ENCODE measurements at places on chromosomes 3 and 15.

GRCh38 chr3:164679245-164679644, 399.1 kb downstream of the SI start:
- no peak for DNase-seq

- DNase-seq = peak; percentile 30
Observed at GRCh38 chr3:178443634-178444033, 92.6 kb upstream of the KCNMB2 start.

GRCh38 chr3:106338582-106339214, 469.9 kb upstream of the CBLB start:
- DNase-seq = no peak

DNA sequence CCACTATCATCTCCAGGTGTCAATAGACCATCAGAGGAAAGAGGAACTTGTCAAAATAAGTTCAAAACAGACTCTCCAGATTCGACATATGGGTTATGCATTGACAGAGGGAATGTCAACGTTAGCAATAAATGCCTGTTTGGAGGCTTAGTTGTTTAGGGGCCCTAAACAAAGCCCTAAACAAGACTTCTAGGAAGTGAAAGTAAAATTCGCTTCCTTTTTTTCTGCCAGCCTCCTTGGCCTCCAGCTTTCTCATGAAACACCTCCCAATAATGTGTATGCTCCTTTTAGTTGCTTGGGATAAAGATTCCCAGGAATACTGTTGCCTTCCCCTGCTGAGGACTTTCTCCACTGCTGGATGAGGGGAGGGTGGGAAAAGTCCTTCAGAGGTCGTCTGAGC, 70.9 kb upstream of the ARNT2 start:
- no peak for DNase-seq

DNA sequence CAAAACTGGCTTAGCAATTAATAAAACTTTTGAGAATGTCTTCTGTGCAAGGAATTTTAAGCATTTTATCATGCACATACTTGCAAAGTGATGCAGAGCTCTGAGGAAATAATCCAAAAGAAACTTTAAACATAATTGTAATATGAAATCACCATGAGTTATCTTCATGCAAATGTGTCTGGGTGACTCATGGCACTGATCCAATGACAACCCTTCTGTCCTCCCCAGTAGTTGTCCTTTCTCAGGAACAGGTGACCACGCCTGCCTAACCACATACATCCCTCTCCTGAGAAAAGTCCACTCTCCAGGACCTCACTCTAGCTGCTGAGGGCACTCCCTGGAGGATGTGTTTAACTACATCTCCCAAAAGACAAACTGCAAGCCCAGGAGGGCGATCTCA, 530.6 kb upstream of the IL12A start:
- DNase-seq = peak; percentile 91

DNA sequence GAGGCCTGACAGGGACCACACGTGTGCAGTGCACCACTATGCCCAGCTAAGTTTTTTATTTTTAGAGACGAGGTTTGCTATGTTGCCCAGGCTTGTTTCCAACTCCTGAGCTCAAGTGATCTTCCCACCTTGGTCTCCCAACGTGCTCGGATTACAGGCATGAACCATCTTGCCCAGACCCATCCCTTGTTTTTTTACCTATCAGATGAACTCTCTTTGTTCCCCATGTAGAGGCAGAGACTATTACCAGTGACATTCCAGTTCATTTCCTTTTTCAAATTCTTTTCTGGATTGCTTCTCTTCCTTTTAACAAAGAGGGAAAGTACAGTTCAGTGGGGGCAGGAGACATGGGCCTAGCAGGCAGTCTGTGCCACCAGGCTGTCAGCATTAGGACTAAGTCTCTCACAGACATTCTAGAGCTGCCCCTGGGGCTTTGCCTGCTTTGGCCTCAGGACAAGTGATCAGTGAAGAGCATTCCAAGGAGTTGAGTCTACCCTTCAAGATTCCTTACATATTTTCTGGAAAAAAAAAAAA, 103.5 kb upstream of the SLC7A14 start:
- DNase-seq = peak; percentile 83

DNA sequence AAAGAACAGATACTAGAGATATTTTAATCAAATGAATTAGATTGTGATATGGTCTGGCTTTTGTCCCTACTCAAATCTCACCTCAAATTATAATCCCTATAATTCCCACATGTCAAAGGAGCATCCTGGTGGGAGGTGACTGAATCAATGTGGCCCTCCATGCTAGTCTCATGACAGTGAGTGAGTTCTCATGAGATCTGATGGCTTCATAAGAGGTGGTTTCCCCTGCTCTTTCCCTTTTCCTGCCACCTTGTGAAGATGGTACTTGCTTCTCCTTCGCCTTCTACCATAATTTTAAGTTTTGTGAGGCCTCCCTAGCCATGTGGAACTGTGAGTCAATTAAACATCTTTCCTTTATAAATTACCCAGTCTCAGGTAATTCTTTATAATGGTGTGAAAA, 82.8 kb downstream of the FAIM start:
- DNase-seq = no peak

DNA sequence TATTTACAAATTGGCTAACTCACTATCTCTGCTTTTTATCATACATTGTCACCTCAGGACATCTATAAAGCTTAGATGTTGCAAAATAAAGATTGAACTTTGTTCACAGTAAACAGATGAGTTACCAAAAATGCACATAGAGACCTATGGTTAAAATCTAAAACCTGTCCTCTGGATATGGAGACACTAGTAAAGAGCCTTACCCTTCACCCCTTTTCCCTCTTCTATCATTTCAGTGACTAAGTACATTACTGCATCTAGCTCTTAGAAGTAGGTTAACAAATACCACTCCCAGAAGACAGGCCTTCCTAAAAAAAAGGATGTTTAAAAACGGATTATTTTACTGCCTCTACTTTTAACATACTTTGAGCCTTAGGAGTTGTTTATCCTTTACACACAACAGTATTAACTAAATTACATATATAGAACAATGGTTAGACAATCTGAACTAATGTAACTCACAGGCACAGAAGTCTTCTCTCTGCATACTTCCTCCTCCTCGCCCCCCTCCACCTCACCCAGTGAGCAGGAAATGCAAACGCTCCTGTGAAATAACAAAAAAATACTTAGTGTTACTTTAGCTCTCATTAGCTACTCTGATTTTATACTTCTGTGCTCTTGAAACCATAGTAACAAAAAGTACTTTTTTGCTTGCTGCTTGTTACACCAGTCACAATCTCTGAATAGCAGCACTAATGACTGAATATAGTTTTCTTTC, 23.3 kb downstream of the IREB2 start:
- DNase-seq = no peak

- DNase-seq = no peak
Observed at GRCh38 chr3:111967068-111967467, 11.8 kb upstream of the ABHD10 start.

GRCh38 chr3:160061525-160061924, 72.9 kb downstream of the IL12A start:
- no peak for DNase-seq

DNA sequence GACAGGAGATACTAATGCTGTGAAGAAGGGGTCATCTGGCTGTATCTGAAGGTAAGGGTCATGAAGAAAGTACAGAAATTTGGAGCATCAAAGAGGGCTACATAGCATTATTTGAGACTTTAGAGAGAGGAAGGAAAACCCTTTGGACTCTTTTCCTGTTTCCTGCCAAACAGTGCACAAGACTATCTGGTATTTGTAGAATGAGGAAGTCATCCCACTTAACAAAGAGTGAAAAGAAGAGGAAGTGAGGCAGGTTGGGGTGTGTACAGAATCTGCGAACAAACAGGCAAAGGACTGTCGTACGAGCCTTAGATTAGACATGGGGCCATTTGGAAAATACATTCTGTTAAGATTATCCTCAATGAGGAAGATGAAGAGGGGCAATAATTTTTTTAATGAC, 546.8 kb upstream of the EPHA6 start:
- no peak for DNase-seq

DNA sequence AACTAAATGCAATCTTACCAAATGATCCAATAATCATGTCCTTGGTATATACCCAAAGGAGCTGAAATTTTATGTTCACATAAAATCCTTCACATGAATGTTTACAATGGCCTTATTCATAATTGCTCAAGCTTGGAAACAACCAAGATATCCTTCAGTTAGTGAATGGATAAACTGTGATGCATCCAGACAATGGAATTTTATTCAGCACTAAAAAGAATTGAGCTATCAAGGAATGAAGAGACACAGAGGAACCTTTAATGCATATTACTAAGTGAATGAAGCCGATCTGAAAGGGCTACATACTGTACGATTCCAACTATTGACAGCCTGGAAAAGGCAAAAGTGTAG, 168.4 kb downstream of the PDE8A start:
- no peak for DNase-seq

GRCh38 chr15:90286678-90287077, 21.2 kb downstream of the NGRN start:
- DNase-seq = peak; percentile 45

DNA sequence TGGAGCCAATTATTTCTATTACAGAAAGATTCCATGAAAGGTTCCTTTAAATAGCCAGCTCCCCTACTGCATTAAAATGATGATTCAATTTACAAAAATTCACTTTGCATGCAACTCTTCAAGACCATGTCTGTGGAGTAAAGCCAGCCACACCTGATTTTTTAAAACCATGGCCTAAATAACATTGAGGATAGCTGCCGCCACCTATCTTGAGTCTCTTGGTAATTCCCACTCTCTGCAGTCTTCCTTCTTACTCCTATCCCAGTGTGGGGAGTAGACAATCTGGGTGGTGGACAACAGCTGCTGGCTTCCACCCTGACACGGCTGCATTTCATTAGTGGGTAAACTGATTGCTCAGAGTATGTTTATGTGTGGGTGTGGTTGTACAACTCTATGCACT, 10.7 kb downstream of the LRTM1 start:
- peak; percentile 70 for DNase-seq

DNA sequence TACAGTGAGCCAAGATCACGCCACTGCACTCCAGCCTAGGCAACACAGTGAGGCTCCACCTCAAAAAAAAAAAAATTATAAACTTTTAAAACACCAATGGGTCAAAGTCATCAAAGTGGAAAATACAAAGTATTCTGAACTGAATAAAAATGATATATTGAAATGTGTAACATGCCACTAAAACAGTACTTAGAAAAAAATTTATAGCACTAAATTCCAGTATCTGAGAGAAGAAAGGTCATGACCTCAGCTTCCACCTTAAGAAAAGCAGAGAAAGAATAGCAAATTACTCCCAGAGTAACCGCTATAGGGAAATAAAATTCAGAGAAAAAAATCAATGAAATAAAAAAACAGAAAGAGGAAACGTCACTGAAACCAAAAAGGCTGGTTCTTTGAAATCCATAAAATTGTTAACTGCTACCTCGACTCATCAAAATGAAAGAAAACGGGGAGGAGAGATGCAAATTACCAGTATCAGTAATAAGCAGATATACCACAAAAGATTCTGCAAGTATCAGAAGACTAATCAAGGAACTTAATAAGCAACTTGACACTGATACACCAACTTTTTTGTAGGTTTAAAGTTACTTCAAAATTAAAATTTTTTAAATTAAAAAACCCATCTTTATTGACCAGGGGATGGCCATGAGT, 20.8 kb downstream of the ATP13A3 start:
- no peak for DNase-seq

DNA sequence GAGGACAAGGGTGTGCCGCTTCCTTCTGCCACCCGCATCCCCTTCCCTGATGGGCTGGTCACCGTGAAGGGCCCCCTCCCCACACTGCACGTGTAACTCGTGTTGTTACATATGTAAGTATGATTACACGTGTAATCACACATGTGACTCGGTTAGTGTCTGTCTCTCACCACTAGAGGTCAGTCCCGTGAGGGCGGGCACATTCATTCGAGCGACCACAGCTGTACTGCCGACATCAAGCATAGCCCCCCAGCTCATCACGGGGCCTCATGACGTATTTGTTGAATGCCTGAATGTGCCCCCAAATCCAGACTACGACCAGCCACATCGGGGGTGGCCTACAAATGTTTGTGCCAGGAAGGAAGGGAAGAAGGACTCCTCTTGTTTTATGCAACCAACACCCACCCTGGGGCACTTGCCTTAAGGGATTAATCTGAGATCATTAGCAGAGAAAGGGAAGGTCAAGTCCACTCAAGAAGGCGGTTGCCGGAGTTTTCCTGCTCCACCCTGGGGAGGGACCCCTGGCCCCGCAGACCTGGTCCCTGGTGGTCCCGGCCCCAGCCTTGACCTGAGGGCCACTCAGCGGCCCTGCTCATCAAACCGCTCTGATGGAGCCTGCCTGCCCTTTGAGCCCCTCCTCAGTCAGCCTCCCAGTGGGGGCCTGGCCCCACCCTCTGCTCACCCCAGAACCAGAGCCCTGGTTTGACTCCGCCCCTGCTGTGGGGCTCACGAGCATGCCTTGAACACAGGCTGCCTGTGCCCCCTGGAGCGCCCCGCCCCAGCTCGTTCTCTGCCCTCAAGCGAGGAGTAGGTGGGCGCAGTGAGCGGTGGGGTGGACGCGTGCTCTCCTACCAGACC, 52.8 kb downstream of the RGMA start:
- peak; percentile 35 for DNase-seq

- no peak for DNase-seq
Observed at GRCh38 chr3:128336337-128337156, 130.1 kb downstream of the DNAJB8 start.

- DNase-seq = no peak
Observed at GRCh38 chr3:170953229-170953628, 44.8 kb upstream of the EIF5A2 start.

- DNase-seq = no peak
Observed at GRCh38 chr3:87201727-87202126, 25.4 kb upstream of the CHMP2B start.

DNA sequence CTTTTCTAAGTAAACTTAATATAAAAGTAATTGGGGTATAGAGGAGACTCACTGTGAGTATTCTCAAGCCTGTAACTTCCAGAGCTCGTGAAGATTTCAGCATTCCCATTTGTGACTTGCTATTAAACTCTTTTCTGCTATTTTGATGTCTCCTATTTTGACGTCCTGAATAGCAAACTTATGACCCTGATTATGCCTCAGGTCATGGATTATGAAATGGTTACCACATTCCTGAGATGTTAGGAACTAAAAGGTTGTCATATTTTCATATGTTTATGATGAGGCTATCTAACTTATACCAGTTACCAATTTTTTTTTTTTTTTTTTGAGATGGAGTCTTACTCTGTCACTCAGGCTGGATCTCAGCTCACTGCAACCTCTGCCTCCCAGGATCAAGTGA, 105.5 kb downstream of the ATG7 start:
- no peak for DNase-seq

DNA sequence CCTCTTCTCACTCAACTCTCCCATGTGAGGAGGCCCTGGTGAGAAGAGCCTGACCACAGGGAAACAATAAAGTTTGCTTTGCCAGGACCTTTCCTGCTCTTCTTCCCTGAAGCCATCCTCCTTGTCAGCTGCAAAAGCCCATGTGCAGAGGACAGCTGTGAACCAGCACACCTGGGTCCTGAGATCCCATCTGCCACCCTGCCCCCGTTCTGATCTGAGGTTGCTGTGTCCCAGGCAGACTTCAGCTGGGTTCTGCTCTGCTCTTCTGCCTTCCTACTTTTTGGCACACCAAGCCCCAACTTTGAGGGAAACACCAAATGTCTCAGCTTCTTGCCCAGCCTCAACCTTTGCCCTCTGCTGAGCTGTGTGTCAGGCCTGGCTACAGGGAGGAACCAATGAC, 595.1 kb upstream of the ARPP21 start:
- DNase-seq = no peak

All from GM23248 (cell line).